Esophagus squamous epithelium (tissue), 5 donors: ENCODE measurements at places on chromosomes 6 and 20.

DNA sequence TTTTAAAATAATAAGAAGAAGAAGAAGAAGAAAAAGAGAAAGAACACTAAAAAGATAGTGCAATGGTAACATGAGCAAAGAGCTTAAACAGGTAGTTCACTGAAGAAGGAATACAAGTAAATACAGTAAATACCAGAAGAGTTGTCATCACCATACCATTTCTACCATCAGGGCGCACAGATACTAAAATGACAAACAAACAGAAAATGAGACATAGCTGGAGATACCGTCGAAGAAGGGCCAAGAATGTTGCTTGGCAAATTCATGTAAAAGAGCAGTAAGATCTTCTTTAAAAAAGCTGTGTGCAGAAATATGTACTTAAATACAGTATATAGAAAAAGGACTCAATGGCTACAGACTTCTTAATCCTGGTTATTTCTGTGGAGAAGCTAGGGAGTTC, 20.7 kb upstream of the TFAP2C start:
- DNase-seq, result no peak

DNA sequence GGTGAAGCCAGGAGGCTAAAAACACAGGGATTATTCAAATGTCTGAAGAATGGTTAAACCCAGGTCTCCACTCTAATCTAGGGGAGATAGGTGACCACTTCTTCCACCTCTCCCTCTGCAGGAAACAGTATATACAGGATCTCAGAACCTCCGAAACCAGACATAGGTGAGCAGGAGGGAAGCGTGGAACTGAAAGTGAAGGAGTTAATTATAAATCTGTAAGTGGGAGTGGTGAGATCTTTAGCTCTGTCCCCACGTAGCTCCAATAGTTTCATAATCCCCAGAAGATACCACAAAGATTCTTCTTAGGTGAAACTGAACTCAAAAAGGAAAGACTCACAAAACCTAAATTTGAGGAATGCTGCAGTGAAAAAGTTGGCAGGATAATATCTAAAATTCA, 76.8 kb downstream of the THEMIS start:
- DNase-seq, result no peak

GRCh38 chr6:68372991-68373390, 262.1 kb upstream of the ADGRB3 start:
- no peak for DNase-seq

DNA sequence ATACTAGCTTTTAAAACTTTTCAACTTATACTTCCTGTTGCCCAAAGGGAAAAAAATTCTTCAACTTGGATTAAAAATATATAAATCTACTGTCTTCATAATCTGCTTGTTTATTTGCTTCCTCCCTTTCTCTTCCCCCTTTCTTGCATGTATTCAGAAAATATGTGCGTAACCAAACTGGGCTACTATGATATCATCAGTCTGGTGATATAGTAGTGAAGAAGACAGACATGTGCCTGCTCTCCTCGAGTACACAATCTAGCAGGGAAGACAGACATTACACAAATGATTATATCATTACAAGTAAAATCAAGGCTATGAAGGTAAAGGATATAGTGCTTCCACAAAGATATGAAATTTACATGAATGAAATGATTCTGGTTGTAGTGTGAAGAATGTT, 31.0 kb downstream of the IBTK start:
- DNase-seq, result no peak

DNA sequence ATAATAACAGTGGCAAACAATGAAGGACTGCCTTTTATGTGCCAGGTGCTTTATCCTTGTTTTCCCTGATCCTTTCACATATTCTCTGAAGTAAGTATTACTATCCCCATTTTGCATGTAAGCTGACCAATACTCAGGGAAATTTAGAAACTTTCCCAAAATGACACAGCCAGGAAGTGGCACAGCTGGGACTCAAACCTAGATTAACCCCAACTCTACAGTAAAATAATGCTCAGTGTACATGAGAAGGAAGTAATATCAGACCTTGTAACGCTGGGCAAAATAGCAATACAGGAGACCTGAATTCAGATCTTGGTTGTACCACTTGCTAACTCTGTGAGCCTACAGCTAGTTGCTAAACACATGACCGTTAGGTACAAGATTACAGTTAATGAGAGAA, 26.8 kb upstream of the NRSN1 start:
- no peak for DNase-seq

- no peak for DNase-seq
These were observed 24.6 kb downstream of the RIPOR2 start for GRCh38 chr6:24910961-24911725.

GRCh38 chr6:25898289-25898977, 24.4 kb upstream of the SLC17A3 start:
- DNase-seq, result no peak

GRCh38 chr20:675033-675452, 559 bp downstream of the SCRT2 start:
- no peak for DNase-seq

- DNase-seq, result no peak
These were observed 34.9 kb downstream of the ASCC3 start for GRCh38 chr6:100846276-100846675.
